ENCODE measurements at places on chromosomes 1 and 21.

- no peak for DNase-seq
Observed at GRCh38 chr1:220040028-220040596, 6.2 kb downstream of the EPRS1 start.

DNA sequence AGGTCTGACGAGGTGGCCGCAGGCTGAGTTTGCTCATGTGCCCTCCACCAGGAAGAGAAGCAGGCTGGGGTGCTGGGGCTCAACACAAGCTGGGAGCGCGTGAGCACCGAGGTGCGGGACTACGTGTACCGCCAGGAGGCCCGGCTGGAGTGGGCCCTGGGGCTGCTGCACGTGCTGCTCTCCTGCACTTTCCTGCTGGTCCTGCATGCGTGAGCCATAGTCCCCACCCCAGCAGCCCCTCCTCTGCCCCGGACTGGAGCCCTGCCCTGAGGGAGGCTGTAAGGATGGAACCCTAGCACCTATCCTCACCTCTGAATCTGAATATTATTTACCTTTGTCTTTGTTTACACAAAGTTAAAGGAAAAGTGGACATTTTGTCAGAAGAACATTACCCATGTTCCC, 7.8 kb upstream of the ADAM15 start:
- no peak for DNase-seq

DNA sequence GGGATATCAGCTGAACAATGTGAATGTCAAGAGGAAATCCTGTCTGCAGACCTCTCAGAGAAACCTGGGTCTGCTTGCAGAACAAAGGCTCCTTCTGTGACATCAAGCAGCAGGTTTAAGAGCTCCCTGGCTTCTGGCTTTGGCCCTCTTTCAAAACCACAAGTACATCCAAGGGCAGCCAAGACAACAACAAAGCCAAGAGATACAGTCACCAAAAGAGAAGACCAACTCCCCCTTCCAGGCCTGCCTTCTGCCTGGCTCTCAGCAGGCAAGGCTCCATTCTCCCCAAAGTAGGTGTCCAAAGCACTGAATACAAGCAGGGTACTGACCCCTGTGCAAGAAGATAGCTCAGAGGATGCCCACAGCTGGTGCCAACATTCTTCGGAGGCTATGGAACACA, 11.5 kb downstream of the BCAR3 start:
- DNase-seq: no peak

DNA sequence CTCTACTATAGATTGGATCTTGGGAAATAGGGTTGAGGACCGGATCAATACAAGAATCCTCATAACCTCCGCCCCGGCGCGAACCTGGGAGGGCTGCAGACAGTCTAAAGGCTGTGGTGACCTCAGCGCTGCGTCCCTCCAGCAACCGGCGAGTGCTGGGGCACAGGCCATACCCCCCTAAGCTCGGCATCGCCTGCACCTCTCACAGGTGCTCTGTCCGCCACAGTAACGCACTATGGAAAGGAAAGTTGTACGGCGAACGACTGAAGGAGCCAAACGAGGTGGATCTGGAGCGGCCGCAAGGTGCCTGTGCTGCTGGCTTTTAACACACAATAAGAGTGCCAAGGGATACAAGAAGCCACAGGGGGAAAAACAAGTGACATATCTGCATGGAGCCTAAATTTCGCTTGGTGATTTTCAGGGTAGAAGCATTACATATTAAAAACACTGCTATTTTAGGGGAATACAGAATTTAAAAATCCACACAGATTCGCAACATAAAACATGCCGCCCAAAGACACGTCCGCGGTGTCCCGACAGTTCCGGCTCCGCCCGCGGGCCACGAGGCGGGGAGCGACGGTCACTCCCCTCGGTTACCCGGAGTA, 1.4 kb upstream of the RBM15 start:
- no peak for DNase-seq

DNA sequence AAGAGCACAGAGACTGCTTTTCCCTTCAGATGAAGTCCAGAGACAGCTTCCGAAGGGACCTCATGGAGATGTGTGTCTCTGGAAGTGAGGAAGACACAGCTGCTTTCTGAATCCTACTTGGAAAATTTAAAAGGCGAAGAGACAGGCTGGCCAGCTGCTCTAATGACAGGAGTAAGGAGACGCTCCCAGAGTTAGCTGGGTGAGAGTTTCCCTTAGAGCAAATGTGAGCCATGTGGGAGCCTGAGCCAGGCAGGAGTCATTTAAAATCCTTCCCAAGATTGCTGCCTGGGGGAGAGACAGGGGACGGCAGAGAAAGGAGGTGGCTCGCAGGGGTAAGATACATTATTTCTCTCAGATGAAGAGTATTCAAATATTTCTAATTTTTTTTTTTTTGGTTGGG, 53.1 kb downstream of the ZNF326 start:
- no peak for DNase-seq

GRCh38 chr1:203626910-203627246, 246 bp downstream of the ATP2B4 start:
- peak; percentile 8 for DNase-seq

DNA sequence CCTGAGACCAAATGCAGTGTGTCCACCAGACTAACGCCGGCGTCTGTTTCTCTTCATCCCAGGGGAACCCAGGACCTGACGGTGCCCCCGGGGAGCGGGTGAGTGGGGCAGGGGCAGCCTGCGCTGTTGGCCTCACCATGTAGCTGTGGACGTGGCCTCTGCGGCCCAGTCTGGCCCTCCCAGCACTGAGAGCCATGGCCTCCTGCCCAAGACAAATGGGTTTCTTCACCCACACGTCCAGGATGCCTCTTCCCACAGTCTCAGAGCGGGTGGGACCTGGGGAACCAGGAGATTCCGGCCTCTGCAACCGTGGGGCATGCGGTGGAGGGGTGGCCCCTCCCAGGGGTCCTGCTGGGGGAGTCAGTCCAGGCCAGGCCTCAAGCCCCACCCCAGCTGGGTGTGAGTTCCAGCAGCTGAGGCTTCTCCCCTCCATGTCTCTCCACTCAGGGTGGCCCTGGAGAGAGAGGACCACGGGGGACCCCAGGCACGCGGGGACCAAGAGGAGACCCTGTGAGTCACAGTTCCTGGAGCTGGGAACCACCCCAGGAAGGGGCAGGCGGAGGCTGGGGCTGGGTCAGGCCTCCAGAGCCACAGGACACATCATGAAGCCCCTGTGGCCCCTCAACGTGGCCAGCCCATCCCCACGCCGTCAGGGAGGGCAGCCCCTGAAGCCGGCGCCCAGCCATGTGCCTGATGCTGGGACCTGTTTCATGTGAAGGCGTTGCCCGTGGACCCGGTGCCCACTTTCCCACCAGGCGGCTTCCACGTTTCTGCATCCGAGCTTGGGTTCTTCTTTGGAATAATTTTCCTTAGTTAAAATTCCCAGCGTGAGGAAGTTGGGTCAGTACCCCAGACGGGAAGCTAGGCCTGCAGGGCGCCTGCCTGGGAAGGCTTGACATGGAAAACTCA, 11.0 kb downstream of the COL6A1 start:
- no peak for DNase-seq

- DNase-seq: no peak
Observed at GRCh38 chr21:37793660-37794059, 122.6 kb downstream of the KCNJ6 start.

DNA sequence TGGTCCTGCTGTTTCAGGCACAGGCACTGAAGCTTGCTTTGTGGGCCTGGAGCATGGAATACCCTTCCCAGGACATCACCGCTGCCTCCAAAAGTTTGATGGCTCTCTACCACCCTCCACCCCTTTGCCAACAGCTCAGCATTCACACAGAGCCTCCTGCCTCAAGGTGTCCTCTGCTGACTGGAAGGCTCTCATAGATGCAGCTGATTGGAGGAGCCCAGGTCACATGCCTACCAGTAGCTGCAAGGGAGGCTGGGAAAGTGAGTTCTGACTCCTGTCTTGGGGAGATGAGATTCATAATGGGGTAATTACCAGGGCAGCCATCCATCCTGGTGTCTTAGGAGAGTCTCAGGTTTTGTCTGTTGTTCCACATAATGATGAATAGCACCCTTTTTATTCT, 124.8 kb upstream of the GRIK3 start:
- DNase-seq: no peak

DNA sequence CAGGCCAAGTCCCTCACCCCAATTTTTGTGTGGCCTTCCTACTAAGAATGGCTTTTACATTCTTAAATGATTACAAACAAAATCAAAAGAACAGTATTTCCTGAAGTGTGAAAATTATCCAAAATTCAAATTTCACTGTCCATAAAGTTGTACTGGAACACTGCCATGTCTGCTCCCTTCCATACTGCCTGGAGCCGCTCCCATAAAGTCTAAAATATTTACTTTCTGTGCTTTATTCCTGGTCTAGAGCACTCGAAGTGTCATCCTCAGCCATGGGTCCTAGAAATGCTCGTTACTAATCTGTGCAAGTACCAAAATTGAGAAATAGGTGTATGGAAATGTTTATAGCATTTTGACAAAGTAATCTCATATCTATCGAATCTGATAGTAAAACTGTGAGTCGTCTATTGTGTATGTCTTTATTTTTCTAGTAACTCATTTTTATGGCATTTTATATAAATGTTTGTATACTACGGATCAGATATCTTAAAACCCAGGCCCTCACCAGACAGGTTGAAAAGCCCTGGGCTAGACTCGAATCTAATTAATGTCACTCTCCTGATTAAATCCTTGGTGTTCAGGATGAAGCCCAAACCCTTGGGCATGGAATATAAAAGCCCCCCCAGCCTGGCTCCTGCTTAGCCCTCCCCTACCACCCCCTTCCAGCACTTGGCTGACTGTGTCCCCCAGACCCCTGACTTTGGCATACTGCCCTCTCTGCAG, 4.9 kb downstream of the LBR start:
- no peak for DNase-seq

- DNase-seq: no peak
Observed at GRCh38 chr21:26408511-26408910, 164.6 kb downstream of the CYYR1 start.

DNA sequence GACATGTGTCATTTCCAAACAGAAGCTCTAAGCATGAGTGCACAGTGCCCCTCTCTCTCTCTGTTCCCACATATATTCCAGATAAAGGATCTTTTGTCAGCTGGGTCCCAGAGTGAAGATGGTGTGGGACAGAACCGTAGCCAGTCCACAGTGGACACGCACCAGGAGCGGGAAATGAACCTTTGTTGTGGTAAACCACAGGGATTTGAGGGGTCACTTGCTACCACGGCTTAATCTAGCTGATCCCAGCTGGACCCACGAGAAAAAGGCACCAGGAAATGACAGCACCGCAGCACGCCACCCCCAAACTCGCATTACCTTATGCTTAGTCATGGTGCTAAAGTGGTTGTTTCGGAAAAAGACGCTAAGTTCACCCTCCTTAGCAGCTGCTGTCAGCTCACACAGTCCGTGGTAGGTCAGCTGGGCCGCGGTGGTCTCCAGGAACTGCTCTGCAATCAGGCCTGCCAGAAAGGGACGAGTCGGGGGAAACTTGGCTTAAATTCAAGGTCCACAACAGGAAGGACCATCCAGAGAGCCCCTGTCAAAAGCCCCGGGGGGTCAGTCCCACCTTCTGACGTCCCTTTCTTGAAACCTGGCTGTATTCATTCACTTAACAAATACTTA, 7.5 kb downstream of the MINDY1 start:
- DNase-seq: no peak

GRCh38 chr1:243287123-243287460, 31.3 kb downstream of the SDCCAG8 start:
- DNase-seq: no peak

- DNase-seq: no peak
Observed at GRCh38 chr1:203609979-203610493, 16.6 kb upstream of the ATP2B4 start.

- DNase-seq: no peak
Observed at GRCh38 chr1:24336075-24336474, 16.9 kb downstream of the GRHL3 start.

GRCh38 chr1:113276507-113276906, 113.8 kb upstream of the MAGI3 start:
- no peak for DNase-seq

- no peak for DNase-seq
Observed at GRCh38 chr1:170768929-170769328, 105.0 kb downstream of the PRRX1 start.

DNA sequence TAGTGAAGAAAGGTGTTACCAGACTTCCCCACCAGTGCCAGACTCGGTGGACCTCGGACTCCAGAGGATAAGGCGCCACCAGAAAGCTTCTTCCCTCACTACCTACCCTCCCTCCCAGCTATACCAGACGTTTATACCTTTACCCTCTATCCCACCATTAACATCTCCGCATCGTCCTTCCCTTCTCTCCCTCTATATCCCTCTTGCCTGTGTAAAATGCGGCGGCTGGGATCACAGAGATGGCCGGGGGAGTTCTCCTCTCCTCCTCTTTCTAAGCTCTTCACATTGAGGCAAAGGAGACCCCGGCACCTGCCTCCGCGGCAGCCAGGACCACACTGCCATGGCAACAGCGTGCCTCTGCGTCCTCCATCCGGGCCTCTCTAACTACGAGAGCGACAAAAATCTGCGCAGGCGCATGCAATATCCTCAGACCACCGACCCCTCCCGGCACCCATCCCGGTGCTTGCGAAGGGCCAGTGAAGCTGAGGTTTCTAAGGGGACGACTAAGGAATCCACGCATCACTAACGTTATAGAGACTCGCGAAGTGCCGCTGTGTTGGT, at the start of gene CCDC181:
TSS of gene CCDC181 (minus strand) at position 394 of the 561 bp plus-strand sequence. CDS start 2,547 bp downstream, outside the sequence.
- peak; percentile 95 for DNase-seq

DNA sequence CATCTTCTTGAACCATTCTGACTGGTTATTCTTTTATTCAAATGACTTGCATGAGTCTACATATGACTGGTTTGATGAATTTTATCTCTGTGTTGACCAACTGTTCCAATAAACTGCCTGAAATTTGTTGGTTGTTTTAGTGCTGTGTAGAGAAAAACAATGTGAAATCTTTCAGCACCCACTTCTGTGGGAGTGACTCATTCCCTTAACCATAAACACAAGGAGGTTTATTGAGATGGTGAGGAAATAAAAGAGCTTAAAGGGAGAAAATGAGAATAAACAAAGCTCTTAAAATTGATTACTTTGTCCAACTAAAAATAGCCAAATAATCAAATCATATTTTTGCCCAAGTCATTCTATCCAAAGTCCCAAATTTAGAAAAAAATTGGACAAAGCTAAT, 341.1 kb downstream of the TGFB2 start:
- DNase-seq: no peak

DNA sequence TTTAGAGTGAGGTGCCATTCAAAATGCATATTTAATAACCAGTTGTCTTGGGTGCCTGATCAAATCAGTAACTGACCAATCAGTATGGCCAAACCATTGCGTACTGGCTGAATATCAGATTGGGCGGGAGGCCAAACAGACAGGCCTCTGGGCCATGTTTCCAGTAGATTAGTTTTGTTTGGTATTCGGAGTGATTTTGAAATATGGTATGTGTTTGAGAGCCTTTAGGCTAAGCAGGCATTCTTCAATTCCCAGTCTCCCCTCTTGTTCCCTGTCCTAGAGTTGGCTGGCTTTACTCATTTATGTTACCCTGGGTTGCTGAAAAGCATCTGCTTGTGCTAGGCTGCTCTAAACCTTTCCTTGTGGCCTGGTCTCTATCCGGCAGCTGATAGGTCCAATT, 80.1 kb downstream of the BACH1 start:
- no peak for DNase-seq
